ENCODE measurements at places on chromosomes 6 and 20. TPM values are rescaled to one million over a fixed set of nuclear protein-coding genes. Genes with fewer than 3 reads are reported as not detected.

The NRSN1 gene
- not detected for total RNA-seq

The F13A1 gene
- 19.8 TPM for total RNA-seq

The BEND6 gene
- 0.26 TPM for total RNA-seq

The PKIB gene
- total RNA-seq = 13.0 TPM

The HCRTR2 gene
- total RNA-seq = not detected

The XKR7 gene
- total RNA-seq = 0.33 TPM

DNA sequence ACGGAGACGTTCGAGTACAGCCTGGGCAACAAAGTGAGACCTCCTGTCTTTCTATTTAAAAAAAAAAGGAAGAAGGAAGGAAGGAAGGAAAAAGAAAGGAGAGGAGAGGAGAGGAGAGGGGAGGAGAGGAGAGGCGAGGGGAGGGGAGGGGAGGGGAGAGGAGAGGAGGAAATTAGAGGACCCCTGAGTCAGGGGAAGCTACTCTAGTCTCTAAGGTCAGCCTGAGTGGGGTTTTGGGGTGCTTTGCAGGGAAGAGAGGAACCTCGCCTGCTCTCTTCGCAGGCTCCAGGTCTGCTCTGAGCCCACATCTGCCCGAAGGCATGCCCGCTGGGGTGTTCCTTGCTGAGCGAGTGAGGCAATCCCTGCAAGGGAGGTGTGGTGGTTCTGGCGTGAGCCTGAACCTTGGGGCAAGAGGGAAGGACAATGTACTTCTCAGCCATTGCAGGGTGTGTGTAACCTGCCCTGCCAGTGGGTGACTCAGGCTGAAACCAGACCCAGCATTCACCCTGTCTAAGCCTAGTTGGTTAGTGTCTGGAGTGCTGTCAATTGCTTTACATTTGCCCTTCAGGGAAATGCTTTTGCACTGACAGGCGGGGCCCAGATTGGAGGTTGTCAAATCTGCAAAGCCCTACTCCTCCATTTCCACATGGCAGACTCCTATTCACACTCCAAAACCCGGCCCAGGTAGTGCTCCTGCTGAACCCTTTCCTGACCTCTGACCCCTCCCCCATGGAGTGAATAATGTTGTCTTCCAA, 15.3 kb upstream of the MMP9 start:
- no peaks in the 10 kb centered on the region for H3K4me1 ChIP-seq
- H3K4me3 ChIP-seq = no peak overlapping the region
- H3K27me3 ChIP-seq = peaks cover 1% of the 10 kb centered on the region
- no peak overlapping the region for H3K27ac ChIP-seq

DNA sequence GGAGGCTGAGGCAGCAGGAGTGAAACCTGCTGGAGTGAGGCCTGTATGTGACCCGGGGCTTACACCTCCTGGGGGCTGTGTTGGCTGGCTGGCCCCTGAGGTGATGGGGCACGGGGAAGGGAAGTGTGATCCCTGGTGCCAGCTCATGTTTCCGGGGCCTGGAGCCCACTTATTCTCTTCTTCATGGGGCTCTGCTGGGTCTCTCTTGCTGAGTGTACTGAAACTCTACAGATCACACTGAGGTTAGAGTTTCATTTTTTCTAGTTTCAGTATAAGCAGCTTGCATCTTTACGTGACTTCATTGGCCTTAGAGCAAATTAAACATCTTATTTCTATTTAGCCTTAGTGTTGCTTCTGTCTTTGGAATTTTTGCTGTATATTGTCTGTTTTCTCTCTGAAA, 96.2 kb downstream of the ANKS1A start:
- H3K27ac ChIP-seq = no peak overlapping the region
- no peaks in the 10 kb centered on the region for H3K36me3 ChIP-seq
- no peak for DNase-seq
- no peak overlapping the region for H3K4me3 ChIP-seq
- H3K4me1 ChIP-seq = no peaks in the 10 kb centered on the region

DNA sequence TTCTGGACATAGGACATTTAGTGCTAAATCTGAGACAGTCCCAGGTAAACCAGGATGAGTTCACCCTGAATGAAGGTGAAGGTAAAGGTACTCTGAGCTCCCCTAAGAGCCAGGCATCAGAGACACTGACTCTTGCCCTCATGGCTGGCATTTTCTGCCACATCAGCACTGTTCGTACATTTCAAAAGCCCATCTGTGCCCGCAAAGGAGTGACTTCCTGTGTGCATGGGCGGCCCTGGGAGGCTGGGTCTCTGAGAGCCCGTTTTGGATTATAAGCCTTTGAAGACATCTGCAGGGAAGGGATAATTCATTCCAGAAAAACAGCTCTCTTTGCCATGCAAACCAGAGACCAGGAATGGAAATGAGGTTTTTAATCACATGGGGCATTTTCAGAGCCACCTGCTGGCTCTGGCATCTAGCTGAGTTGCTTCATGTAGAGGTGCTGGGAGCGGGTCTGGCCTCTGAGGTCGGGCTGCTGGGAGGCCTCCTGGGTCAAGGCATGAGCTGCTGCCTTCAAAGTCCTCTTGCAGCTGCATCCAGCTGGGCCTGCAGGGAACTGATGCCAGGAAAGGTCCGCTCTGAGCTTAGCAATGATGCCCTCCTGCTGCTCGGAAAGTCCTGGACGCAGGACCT, 348.3 kb downstream of the DHX35 start:
- no peaks in the 10 kb centered on the region for H3K36me3 ChIP-seq
- no peak for DNase-seq
- H3K4me3 ChIP-seq = no peak overlapping the region
- H3K27ac ChIP-seq = no peak overlapping the region
- no peaks in the 10 kb centered on the region for H3K27me3 ChIP-seq

- DNase-seq = peak; percentile 65
- no peaks in the 10 kb centered on the region for H3K4me1 ChIP-seq
- H3K4me3 ChIP-seq = no peak overlapping the region
- no peaks in the 10 kb centered on the region for H3K36me3 ChIP-seq
- no peaks in the 10 kb centered on the region for H3K27me3 ChIP-seq
These were observed 19.8 kb upstream of the TREM1 start for GRCh38 chr6:41306187-41306854.

DNA sequence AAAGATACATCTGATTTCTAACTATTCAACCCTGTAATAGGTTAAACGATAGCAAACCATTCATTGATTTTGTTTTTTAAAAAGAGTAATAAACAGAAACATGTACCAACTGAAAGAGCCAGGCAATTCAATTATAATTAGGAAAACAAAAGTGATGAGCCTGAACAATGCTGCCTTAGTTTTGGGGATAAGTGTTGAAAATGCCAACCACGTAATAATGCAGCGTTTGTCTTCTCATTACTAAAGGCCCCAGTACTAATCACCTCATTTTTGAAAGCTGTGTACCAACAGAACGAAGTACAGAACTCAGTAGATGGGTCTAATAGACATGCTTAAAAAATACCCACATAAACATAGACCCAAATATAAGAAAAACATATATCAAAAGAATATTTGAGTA, 663.6 kb upstream of the CHD6 start:
- H3K4me3 ChIP-seq = no peak overlapping the region
- no peak overlapping the region for H3K27ac ChIP-seq
- no peaks in the 10 kb centered on the region for H3K36me3 ChIP-seq
- no peaks in the 10 kb centered on the region for H3K4me1 ChIP-seq
- DNase-seq = no peak

DNA sequence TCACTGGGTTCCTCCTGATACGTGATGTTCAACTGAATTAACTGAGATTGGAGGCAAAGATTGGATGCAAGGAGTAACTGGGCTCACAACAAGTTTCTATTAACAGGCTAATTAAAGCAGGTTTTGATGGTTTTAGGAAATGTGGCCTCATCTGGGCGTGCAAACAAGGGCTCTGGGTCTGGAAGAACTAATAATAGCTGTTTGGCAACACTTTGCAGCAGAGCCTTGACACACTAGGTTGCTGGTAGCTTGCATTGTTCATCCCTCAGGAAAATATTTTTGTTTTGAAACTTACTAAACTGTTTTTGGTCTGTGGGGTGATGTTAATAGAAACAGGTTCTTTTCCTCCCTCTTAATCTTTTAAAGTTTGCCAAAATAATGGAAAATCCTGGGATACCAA, 117.2 kb upstream of the CD93 start:
- no peaks in the 10 kb centered on the region for H3K27me3 ChIP-seq
- H3K27ac ChIP-seq = no peak overlapping the region
- peaks cover 12% of the 10 kb centered on the region for H3K4me1 ChIP-seq
- no peaks in the 10 kb centered on the region for H3K36me3 ChIP-seq

DNA sequence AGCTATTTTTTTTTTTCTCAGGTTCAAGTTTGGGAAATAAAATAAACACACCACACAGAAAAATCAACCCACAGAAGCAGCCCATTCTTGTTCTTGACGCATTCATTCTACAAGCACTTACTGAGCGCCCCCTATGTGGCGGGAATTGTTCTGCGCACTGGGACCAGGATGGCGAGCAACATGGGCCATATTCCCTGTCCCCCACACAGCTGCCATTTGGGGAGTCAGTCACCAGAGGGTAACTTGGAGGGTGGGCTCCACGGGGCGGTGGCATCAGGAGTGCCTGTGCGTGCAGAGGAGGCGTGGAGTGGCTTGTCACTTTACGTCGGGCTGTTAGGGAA, 185.0 kb upstream of the PDE10A start:
- H3K27me3 ChIP-seq = peaks cover 6% of the 10 kb centered on the region
- no peaks in the 10 kb centered on the region for H3K36me3 ChIP-seq
- DNase-seq = no peak
- H3K4me1 ChIP-seq = peaks cover 3% of the 10 kb centered on the region

GRCh38 chr6:135230711-135231468, 49.8 kb downstream of the MYB start:
- H3K4me1 ChIP-seq = no peaks in the 10 kb centered on the region
- no peak overlapping the region for H3K4me3 ChIP-seq
- DNase-seq = no peak
- no peak overlapping the region for H3K27ac ChIP-seq
- H3K27me3 ChIP-seq = no peaks in the 10 kb centered on the region

Data from body of pancreas (tissue), 4 donors.